ENCODE measurements at places on chromosomes 2 and 18.

- DNase-seq = no peak
These were observed 175.9 kb downstream of the NBAS start for GRCh38 chr2:15385184-15385583.

DNA sequence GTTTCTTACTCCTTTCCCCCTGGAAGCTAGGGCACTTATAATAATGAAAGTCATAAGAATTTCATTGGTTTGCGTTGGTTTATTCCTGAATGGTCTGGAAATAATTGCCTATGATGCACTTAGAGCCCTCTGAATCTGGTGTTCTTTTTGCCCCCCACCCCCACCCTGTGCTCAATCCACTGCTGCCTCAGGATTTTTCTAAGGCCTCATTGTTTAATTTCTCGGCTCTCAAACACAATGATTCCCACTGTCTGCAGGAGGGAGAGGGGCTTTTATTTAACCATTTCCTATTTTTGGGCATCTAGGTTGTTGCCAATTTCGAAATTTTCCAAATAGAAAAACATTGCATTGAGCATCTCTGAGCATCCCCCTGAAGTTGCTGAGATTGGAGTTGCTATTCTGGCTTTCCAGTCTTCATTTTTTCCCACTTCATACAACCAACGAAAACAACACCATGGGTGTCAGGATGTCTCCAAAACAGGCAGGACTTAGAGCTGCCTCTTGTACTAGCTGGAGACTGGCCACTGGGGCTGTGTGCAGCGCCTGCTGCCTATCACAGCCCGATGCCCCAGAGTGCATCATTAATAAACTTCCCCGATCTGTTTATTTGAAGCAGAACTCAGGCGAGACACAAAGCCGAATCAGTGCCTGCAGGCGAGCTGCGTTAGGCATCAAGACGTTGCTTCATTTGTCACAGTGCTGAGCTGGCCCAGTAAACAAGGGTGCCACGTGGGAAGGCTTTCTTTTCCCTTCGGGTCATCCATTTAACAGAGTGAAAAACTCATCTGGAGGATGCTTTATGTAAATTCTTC lies 1.8 kb upstream of the PCARE start:
- DNase-seq = no peak

- no peak for DNase-seq
These were observed 318.9 kb upstream of the HS6ST1 start for GRCh38 chr2:128637481-128638155.

DNA sequence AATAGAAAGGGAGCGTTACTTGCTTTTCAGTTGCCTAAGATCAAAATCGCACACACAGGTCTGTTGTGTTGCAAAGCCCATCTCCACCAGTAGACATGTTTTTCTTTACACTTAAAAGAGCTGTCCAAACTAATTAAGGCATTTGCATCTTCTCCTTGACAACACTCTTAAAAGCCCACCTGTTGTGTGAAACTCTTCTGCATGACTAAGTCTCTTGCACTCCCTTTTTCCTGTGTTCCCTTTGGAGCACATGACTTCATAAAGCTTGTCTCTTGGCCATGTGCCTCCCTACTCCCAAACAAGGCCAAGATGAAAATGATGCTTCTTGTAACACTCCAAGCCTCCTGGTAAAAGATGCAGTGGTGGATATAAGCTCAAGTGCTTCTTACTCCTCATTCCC lies 26.1 kb downstream of the PID1 start:
- no peak for DNase-seq
